ENCODE measurements at places on chromosomes 16 and 17.

GRCh38 chr16:20016234-20016633, 57.5 kb downstream of the GPR139 start:
- no peak for DNase-seq

GRCh38 chr17:48484850-48485249, 46.0 kb downstream of the HOXB1 start:
- no peak for DNase-seq

- no peak for DNase-seq
Observed at GRCh38 chr17:6259899-6260298, 175.0 kb downstream of the AIPL1 start.

GRCh38 chr17:72725433-72726068, 366.9 kb downstream of the SLC39A11 start:
- peak; percentile 23 for DNase-seq

GRCh38 chr17:68432086-68432864, 25.0 kb downstream of the WIPI1 start:
- no peak for DNase-seq

DNA sequence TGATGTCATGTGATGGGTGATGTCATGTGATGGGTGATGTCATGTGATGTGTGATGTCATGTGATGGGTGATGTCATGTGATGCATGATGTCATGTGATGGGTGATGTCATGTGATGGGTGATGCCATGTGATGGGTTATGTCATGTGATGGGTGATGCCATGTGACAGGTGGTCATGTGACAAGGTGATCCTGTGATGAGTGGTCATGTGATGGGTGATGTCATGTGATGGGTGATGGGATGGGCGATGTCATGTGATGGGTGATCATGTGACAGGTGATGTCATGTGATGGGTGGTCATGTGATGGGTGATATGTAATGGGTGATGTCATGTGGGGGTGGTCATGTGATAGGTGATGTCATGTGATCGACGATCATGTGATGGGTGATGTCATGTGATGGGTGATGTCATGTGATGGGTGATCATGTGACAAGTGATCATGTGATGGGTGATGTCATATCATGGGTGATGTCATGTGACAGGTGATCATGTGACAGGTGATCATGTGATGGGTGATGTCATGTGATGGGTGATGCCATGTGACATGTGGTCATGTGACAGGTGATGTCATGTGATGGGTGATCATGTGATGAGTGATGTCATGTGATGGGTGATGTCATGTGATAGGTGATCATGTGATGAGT, 17.2 kb downstream of the CD300LB start:
- DNase-seq = no peak

DNA sequence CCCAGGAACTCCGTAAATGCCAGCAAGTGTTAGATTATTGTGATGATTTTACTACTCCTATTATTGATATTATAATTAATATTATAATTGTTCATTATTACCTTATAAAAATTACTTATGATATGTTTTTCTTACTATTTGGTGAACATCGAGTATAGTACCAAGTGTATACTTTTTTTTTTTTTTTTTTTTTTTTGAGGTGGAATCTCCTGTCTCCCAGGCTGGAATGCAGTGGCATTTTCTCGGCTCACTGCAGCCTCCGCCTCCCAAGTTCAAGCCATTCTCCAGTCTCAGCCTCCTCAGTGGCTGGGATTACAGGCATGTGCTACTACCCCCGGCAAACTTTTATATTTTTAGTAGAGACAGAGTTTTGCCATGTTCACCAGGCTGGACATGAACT, 347.0 kb downstream of the WWOX start:
- DNase-seq = no peak

DNA sequence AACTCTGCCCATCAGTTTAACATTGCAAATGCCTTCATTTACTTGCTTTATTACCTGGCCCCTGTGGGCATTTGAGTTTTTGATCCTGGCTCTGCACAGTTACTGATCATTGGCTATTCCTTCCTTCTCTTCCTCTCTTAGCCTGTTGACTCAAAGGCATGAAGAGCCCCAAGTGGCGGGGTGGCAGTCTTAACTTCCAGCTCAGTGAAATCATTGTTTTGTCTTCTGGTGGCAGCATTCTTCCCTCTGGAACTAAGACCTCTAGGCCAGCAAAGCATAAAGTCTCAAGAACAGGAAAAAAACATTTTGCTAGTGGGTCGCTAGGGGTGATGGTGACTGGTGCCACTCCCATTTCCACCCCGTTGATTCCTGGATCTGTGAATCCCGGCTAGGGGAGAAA, 52.3 kb upstream of the MRTFB start:
- no peak for DNase-seq

DNA sequence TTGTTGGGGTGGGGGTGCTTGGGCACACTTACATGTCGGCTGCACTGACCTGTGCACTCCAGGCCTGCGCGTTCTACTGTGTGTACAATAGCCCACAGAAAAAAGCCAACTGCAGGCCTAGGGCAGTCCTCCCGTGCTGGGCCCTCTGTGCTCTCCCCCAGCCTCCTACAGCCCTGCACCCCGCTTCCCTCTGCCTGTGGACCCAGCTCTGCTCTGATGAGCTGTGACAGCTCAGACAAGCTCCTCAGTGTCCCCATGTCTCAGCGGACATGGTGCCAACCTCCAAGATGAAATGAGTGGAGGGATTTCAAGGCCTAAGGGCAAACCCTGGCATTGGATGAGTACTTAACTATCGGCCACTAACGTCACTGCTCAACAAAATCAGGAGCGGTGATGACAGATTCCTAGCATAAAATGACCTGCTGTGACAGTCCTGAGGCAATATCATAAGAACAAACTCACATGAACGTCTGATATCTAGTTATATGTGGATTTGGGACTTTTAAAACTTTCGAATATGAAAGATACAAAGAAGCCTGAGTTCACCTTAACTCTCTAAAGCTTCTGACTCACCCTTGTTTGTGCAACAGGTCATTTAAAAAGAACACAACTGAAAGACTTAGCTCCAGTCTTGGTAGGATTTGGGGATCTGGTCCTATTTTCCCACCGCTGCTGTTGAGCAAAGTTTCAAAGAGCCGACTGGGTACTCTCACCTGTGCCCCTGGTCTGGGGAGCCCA, 34.7 kb downstream of the CCDC57 start:
- DNase-seq = no peak

DNA sequence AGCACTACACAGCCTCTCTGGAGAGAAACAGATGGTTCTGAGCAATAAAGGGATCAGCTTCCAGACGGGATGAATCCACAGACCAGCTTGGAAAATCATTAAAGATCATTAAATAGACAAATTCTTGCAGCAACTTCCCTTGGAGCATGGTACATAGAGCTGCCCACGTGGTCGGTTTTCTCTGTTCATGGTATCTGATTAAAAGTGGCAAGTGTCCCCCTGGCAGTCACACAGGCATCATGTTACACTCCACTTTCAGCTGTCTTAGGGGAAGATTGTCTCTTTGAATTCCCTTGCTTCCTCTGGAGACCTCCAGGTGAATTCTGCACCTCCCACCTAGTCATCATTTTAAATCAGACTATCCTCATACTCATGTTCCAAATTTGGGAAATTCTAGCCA, 92.2 kb upstream of the CACNG3 start:
- no peak for DNase-seq

DNA sequence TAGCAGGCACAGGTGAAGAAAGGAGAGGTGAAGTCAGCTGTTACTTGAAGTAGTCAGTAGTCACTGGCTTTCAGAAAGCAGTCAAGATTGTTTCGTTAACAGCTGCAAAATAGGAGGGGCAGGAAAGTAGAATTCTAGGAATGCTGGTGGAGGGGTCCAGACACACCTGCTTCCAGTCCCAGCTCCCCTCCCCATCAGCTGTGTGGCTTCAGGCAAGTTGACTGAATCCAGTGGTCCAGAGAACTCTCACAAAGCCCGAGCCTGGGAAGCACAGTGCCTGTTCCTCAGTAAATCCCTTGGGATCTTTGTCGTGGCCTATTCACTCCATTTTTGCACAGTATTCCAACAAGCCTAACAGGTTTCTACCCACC, 4.6 kb upstream of the SOCS1 start:
- DNase-seq = no peak

DNA sequence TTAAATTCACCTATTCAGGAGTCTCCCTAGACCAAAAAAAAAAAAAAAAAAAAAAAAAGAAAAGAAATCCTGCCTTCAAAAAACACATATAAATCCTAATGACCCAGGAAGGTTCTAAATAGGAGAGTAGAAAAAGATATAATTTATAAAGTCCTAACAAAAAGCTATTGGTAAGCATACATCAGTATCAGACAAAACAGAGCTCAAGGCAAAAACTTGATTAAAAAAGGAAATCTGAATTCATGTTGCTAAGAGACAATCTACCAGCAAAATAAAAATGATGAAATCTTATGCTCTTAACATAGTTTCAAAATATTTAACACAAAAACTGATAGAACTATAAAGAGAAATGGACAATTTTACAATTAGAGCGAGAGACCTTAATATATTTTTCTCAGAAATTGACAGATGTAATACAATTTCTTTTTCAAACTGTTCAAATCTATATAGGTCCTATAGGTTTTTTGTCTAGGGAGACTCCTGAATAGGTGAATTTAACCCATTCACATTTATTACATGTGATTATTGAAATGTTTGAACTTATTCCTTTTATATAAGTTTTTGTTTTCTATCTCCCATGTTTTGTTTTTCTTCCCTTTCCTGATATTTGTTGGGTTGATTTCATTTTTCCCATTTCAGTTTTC, 57.0 kb downstream of the NT5M start:
- no peak for DNase-seq

GRCh38 chr16:56364865-56365264, 60.5 kb downstream of the AMFR start:
- DNase-seq = no peak

- no peak for DNase-seq
Observed at GRCh38 chr17:30950669-30951399, 20.0 kb upstream of the RNF135 start.

DNA sequence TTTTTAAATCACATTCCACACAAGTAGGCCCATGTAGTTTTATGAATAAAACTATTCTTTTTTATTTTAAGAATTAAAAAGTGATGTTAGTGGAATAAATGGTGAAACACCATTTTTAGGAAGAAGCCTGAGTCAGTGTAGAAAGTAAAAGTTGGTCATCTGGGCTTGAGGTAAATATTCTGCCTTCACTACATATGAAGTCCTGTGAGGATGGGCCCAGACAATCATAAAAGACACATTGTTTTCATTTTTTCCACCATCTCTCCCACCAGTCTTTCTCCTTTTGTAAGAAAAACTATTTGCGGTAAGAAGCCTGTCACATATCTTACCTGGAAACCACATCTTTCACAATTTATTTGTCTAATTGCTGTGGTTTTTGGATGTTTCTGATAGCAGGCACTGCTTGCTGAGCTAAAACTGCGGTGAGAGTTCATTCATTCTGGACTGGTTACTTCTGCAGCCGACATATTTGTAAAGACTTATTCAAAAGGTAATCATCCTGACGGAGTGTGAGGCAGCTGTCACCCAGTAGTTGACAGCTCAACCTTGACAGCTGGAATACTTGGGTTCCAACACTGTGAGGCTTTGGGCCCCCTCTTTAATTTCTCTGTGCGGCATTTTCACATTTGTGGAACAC, 10.6 kb upstream of the RFFL start:
- DNase-seq = no peak

- no peak for DNase-seq
Observed at GRCh38 chr16:83343935-83344366, 463.8 kb upstream of the HSBP1 start.

- no peak for DNase-seq
Observed at GRCh38 chr16:85003725-85004586, 7.4 kb downstream of the ZDHHC7 start.

- no peak for DNase-seq
Observed at GRCh38 chr17:34347063-34347462, 9.2 kb upstream of the CCL13 start.

GRCh38 chr17:30519166-30519565, 42.0 kb downstream of the GOSR1 start:
- DNase-seq = no peak

GRCh38 chr17:17015230-17015629, 27.0 kb upstream of the MPRIP start:
- no peak for DNase-seq

DNA sequence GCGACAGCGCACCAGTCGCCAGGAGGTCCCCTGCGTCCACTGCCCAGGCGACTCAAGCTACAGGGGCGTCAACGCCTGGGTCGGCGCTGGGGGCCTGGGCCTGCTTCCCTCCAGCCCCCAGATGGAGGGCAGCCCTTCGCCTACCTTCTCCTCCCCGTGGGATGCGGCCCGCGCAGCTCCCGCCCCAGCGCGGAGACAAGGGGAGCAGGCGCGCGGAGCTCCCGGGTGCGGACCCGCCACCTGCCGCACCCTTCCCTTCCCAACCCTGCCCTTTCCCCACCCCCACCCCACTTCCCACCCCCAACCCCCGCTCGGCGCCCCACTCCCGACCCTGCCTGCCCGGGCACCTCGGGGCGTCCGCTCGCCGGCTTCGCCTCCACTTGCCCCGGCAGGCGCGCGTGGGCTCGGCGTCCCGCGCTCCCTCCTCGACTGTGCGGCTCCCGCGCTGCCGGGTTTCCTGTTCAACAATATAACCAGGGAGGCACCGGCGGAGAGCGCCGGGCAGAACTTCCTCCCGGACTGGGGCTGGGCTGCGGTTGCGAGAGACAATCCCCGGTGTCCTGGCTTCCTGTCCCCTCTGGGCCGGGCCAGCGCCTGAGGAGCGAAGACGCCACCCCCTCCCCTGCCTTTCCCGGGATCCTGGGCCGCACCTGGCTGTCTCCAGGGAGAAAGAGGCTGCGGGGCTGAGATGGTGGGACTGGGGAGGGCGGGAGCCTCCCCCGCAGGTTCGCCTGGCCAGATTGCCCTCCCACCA, at the start of gene ARHGAP27:
Gene ARHGAP27, minus strand, starts transcription at position 466 of the 754 bp plus-strand sequence. CDS start 2,591 bp downstream, outside the sequence.
- DNase-seq = no peak

DNA sequence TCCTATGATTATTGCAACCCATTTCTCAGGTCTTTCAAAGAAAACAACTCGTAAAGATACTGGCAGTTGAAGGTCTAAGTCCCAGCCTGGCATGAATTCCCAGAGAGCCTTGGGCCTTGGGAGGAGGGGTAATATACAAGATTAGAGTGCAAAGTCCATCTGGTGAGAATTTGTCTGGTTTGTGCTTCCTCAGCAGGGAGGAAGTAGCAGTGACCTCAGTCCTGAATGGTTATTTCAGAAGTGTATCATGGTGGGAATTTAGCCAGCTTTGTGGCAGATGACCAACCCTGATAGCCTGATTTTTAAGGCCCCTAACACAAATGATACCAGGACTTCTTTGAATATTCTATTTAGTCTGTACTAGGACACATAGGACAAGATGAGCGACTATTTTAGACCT, 151.2 kb upstream of the TBX2 start:
- no peak for DNase-seq

All from cerebellar nuclear complex (tissue), 1 donor.